Camera-type eye (tissue), 1 donor: ENCODE measurements at places on chromosomes 1 and 21. TPM values are rescaled to one million over a fixed set of nuclear protein-coding genes. Genes with fewer than 3 reads are reported as not detected.

DCST2 gene
- total RNA-seq, result 0.49 TPM

TRAF5 gene
- total RNA-seq, result 26.5 TPM

MYBPH gene
- total RNA-seq, result 4.5 TPM

LCE2A gene
- not detected for total RNA-seq

CCDC28B gene
- 19.8 TPM for total RNA-seq

MYOM3 gene
- total RNA-seq, result 20.3 TPM

IL19 gene
- total RNA-seq, result not detected

GBP1 gene
- 30.1 TPM for total RNA-seq

PCP4 gene
- 47.6 TPM for total RNA-seq

ADAMTS5 gene
- total RNA-seq, result 19.0 TPM

CFAP107 gene
- not detected for total RNA-seq

PGLYRP3 gene
- total RNA-seq, result not detected

OPRD1 gene
- 5.2 TPM for total RNA-seq

TNFRSF4 gene
- total RNA-seq, result 0.22 TPM

GUCA2B gene
- not detected for total RNA-seq

KCND3 gene
- 16.2 TPM for total RNA-seq

S100A14 gene
- total RNA-seq, result 4.4 TPM
